Fibroblast of the aortic adventitia (primary cell): ENCODE measurements at places on chromosomes 12 and 14. TPM values are rescaled to one million over a fixed set of nuclear protein-coding genes. Genes with fewer than 3 reads are reported as not detected.

CLEC2A gene
- total RNA-seq = not detected in 2 replicates

ST8SIA1 gene
- total RNA-seq = 4.6 and 13.7 TPM in 2 replicates

- DNase-seq = no peak
Observed at GRCh38 chr12:61553091-61553490, 707.1 kb upstream of the USP15 start.

GRCh38 chr12:124537525-124538193, 29.8 kb downstream of the NCOR2 start:
- no peak for DNase-seq

GRCh38 chr14:75123991-75124390, 2.9 kb downstream of the NEK9 start:
- DNase-seq = peak; percentile 73
